ENCODE measurements at places on chromosomes 2 and 18.

DNA sequence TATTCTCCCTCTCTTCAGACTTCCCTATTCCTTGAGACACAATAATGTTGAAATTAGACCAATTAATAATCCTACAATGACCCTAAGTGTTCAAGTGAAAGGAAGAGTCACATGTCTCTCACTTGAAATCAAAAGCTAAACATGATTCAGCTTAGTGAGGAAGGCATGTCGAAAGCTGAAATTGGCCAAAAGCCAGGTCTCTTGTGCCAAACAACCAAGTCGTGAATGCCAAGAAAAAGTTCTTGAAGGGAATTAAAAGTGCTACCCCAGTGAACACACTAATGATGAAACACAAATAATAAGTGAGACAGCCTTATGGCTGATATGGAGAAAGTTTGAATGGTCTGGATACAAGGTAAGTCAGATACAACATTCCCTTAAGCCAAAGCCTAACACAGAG is 115.4 kb downstream of the PXDN start:
- DNase-seq, result no peak

DNA sequence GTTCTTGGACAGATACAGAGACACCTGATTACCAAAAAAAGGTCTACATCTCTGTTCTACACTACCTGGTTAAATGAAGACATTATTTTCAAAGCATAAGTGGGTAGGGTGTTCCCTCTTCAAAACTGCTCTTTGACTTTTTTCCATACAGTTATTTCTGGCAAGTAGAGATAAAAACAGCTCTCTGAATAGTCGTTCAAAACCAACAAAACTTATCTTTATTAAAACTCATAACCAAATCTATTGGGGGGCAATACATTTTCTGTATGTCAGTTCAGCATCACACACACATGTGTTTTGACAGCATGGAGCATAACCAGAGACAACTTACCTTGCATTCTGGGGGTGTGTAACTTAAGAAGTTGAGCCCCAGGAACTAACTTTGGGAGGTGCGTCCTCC is 149.0 kb upstream of the EPC2 start:
- DNase-seq, result no peak

GRCh38 chr18:25097569-25098056 is 254.4 kb downstream of the ZNF521 start:
- no peak for DNase-seq

DNA sequence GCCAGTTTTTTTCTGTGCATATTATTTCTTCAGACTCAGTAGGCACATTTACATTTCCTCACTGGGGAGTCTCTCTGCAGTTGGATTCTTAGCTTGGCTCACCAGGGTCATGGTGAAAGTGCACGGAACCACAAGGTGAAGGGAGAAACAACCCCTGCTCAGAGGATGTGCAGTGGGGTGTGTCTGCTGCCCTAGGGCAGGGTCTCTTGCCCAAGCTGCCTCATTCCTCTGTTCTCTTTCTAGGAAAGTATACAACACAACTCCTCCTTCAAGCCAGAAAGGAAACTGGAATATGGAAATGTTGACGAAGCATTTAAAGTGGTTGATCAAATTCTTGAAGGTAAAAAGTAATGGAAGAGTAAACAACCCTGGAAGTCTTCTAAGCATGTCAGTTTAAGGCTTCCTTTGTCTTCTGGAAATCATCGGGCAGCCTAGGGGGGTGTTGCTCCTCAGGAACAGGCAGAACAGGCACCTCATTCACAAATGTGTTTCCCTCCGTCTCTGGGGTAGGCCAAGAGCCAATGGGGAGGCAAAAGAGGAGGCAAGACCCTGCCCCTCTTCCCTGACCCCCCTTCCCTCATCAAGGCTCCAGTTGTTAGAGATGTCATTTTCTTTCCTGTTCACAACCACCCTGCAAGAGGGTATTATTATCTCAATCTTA is 41.4 kb downstream of the AOX1 start:
- DNase-seq, result no peak

GRCh38 chr2:236862961-236863728 is 222.5 kb upstream of the COPS8 start:
- DNase-seq, result no peak

DNA sequence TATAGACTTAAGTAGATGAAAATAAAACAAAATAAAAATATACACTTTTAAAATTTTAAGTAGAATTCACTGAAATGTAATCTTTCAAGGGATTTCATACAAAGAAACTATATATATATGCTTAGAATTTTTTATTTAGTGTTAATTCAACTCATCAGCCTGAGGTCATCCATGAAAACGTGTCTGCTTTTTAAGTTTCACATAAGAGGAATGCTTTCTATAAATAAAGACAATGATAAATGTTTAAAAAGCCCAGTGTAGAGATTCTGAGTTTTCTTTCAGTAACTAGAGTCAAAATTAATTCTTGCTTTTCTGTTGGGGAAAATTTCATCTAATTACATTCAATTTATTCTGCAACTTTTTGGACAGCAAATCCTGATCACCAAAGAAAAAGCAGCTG is 213.3 kb downstream of the MBD5 start:
- DNase-seq, result no peak

DNA sequence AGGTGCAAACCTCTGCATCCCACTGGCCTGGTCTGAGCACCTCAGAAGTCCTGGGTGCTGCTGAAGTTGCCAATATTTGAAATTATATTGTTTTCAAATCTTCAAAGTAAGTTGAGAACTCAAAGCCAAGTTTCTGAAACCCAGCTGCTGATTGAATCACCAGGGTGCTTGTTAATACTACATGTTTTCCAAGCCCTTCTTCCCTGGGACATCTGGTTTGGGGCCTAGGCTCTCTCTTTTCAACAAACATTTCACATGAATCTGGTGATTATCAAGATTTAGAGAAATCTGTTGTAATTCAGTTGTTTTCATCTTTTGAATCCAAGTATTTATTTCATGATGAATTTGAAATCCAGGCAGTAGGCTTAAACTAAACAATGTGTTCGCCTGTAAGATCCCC is 24.4 kb downstream of the MLPH start:
- DNase-seq, result no peak

- no peak for DNase-seq
These were observed 78.6 kb upstream of the RANBP2 start for GRCh38 chr2:108640731-108641130.

- no peak for DNase-seq
These were observed 280.1 kb downstream of the NUP35 start for GRCh38 chr2:183404392-183404791.

DNA sequence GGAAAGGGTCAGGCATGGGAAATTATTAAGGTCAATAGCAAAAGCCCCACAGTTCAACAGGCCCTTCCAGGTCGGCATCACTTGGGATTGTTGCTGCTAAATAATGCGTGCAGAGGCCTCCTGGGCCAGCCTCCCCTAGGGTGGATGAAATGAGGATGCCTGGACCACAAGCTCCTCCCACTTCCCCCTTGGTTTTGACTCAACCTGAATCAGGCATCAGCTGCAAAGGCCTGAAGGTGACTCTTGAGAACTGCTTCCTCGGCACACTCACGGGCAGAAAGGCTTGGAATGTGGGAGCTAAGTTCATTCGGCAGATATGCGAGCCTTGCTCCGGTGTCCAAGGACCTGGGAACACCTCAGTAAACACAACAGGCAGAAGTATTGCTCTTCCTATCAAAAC is 69.3 kb downstream of the MBP start:
- DNase-seq, result peak; percentile 74

DNA sequence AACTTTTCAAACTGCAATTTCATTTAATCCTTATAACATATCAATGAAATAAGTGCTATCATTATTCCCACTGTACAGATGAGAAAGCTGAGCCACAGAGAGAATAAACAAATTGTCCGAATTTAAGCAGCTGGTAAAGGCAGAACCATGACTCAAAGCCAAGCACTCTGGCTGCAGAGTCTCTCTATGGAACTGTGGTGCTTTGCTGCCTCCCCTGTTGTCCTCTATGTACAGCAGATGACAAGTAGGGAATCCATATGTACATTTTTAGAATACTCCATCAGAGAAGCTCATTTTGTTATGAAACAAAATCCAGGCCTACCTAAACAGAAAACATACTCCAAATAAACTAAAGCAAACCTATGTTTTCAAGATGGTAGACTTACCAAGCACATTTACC is 45.1 kb downstream of the FARSB start:
- DNase-seq, result no peak

DNA sequence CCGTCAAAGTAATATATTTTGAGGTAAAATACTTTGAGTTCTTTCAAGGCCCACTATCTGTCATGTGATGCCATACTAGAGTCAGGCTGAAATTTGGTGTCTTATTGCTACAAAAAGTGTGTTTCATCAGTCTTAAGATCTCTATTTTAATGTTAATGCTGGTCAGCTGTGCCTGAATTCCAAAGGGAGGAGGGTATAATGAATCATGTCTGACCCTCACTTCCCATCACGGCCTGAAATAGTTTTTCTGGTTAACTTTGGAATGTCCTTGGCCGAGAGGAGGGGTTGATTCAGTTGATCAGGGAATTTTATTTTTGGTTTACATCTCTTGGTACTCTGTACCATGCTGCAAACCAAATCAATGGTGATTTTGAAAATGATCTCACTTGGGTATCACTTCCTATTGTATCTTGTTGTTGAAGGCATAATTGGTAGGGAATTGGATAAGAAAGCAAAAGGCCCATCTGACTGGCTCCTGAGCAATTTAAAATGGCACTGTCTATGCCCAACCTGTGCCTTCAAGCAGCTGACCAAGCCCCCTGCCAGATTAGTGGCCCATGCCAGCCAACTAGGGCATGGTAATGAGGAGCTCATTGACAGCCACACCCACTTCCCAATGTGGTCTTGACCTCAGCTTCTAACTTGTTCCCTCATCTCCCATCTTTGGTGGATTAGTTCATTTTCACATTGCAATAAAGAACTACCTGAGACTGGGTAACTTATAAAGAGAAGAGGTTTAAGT is 6.1 kb upstream of the SLC35F5 start:
- DNase-seq, result no peak

GRCh38 chr2:233271693-233272092 is 20.2 kb downstream of the ATG16L1 start:
- no peak for DNase-seq
